ENCODE measurements at places on chromosomes 4 and X.

DNA sequence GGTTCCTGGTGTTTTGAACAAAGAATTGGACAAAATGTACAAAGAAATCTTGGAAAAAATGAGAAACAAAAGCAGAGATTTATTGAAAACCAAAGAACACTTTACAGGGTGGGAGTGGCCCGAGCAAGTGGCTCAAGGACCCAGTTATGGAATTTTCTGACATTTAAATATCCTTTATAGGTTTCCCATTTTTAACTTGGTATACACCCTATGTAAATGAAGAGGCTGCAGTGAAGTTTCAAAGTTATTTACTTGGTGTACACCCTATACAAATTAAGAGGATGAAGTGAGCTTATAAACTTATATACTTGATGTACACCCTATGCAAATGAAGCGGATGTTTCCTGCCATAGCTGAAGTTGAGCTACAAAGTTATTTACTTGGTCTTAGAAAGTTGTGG is 4.7 kb downstream of the NLRP2B start:
- DNase-seq, result no peak

DNA sequence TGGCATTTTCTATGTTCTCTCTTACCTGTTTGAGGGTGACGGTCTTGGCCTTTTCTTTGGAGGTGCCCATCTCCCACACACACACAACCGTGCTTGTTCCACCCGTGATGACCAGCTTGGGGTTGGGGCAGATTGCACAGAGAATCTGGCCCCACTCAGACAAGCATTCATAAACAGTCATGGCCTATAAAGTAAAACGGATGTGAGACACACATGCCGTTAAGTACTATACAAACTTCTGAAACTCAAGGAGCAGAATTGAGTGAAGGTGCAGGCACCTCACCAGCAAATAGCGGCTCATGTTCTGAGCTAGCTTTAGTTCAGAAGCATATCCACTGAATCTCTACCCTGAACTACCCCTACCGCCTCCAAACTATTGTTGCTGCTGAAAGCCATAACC is 107.6 kb downstream of the CDS1 start:
- no peak for DNase-seq

DNA sequence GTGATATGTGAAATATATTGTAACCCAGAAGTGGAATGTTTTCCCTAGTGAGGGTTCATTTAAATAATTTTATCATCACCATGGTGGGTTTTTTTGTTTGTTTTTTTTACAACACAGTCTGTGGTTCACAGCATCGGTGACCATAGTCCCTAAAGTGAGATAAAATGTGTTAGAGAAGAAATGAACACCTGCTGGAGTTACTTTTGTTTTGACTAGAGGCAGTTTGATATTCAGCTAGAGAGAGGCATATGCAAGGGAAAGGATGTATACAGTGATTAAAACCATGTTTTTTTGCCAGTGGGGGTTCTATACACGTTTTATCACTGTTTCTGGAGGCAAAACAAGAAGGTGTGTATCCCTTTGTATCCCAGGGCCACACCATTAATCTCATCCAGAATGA is 541.5 kb downstream of the PCDH7 start:
- DNase-seq, result no peak

DNA sequence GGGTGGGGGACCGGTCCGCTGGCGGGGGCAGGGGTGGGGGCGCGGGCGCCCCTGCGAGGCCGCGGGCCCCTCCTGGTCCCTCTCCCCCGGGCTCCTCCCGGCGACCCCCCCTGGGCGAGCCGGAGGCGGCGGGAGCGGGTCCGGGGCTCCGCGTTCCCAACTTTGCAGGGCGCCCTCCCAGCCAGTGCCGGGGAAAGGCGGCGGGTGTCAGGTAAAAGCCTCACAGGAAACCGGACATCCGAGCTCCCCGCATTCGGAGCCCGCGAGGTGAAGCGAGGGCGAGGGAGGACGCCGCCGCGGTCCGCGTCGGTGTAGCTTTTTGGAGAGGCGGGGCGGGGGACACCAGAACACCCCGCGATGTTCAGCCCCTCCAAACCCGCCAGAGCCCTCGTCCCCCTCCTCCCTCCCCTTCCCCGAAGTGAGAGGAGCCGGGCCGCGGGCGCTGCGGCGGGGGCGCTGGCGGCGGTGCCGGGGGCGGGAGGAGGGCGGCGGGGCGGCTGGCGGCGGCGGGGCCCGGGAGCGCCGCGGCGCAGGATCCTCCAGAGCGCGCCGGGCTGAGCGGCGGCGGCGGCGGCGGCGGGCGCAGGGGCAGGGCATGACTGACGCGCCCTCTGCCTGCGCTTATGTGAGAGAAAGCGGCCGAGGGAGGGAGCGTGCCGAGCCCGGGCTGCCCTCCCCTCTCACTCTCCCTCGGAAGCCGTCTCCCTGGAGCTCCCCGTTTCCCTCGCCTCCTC is at the start of gene VEGFC:
Gene VEGFC (minus strand): TSS at position 597 of the 734 bp plus-strand sequence. CDS start 611 bp downstream, outside the sequence.
- peak; percentile 59 for DNase-seq

DNA sequence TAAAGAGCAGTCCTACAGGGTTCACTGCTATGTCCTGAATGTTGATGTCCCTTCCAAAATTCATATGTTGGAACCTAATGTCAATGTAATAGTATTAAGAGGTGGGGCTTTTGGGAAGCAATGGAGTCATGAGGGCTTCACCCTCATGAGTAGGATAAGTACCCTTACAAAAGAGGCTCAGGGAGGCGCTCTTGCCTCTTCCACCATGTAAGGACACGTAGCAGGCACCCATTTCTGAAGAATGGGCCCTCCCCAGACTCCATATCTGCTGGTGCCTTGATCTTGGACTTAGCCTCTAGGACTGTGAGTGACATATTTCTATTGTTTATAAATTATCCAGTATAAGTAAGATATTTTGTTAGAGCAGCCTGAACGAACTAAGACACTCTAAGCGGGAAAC is 15.8 kb downstream of the MED28 start:
- no peak for DNase-seq

Data from GM13976 (cell line).